ENCODE measurements at places on chromosomes 11 and 22.

DNA sequence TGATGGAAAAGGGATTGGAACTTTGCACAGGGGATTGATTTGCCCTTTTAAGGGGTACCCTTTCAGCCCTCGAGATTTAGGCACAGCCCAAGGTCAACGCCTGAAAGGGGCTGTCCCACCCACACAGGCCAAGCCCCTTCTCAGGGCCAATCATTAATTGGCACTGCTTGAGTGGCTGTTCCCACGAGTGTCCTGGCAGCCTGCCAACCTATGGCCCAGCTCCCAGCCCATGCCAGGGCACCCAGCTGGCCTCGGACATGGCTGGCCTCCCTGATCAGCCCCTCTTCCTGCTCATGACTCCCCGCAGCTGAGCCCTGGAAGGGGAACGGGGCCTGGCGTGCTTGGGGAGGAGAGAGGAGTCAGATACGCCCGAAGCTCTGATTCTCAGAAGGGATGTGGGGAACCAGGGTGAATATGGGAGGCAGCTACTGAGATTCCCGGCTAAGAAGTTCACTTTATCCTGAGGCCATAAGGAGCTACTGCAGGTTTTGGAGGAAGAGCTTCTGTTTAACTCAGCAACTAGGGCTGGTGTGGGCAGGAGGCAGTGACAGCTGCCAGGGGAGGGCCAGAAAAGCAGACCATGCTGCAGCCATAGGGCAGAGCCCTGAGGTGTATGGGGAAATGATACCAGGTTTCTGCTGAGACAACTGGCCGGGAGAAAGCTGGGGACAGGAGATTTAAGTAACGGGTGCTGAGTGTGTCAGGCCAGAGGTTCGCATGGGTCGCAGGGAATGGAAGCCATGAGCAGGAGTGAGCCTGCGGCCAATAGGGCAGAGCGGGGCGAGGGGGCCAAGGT, 30.0 kb downstream of the WNT7B start:
- DNase-seq, result no peak

DNA sequence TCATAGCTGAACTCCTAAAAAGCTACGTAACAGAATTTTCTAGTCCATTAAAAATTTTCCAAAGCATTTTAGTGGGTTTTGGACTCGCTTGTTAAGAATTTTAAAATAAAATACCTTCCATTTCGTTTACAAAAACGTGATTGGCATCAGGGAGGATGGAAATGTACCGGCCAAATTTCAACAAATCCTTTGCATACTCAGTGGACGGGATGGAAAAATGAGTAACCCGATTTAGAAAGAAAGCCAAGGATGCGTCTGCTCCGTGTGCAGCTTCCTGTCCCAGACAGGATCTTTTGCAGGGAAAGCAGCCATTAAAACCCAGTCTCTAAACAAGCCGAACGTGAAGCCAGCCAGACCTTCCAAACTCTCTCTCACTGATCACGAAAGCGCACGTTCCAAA, 15.6 kb downstream of the TMEM184B start:
- no peak for DNase-seq

- DNase-seq, result no peak
These were observed 3.0 kb upstream of the SLC16A8 start for GRCh38 chr22:38086942-38087341.

DNA sequence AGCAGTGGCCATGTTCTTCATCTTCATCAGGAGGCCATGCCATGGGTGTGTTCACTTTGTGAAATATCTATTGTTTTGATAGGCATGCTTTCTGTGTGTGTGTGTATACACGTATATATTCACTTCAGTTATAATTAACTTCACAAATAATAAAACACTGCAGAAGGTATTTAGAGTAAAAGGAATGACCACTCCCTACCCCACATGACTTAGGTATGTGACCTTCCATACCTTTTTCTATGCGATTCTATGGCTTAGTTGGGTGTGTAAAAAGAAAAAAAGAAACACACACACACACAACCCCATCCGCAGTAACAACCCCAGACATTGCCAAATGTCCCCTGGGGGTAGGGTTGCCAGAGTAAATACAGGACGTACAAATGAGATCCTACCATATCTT, 72.0 kb downstream of the CYTH4 start:
- DNase-seq, result no peak

DNA sequence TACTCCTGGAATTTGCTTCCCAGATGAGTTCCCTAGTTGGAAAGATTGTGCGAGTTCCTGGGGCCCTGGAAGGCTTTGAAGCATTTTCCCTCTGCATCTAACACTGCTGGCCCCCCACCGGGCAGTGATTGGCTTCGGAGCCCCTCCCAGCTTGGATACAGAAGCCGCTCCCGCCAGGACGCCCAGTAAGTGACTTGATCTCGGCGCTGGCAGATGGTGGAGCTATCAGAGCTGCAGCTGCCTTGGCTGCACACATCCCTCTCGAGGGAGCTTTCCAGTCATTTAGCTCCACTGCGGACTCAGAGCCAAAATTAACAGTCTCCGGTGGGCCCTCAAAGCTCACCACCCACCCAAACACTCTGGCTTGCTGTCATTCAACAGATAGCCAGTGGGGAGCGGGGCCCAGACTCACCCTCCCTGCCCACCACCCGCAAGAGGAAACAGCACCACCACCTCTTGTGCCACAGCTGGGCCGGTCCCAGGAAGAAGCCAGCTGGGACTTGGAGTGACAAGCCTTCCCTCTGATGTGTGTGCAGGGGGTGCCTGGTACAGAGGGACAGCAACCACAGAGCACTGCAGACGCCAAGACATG, 162.3 kb downstream of the TRIM29 start:
- DNase-seq, result no peak

DNA sequence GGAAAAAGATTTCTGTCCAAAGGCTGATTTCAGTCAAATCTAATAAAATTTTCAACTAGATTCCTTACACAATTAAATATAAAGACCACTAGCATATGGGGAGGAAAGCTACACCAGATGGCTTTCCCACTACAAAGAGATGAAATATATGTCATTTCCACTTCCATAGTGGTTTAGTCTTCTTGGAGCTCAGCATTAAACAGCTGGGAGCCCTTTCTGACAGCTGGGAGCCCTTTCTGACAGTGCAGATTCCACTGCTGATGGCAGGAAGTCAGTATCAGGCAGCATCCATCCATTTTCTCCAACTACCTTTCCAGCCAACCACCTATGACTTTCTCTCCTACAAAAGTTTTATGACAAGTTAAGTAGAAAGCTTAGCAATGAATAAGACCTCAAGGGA, 177.9 kb downstream of the RRAS2 start:
- DNase-seq, result no peak

GRCh38 chr11:109033627-109034338, 368.9 kb downstream of the DDX10 start:
- DNase-seq, result peak; percentile 80

GRCh38 chr11:11780858-11781257, 60.9 kb upstream of the USP47 start:
- no peak for DNase-seq

DNA sequence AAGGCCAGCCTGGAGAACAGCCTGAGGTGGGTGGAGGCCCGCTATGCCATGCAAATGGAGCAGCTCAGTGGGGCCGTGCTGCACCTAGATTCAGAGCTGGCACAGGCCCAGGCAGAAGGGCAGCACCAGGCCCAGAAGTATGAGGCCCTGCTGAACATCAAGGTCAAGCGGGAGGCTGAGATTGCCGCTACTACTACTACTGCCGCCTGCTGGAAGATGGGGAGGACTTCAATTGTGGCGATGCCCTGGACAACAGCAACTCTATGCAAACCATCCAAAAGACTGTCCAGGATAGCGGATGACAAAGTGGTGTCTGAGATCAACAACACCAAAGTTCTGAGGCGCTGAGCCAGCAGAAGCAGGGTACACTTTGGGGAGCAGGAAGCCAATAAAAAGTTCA, 3.1 kb upstream of the TMEM218 start:
- DNase-seq, result no peak

GRCh38 chr11:125333354-125334073, 162.6 kb downstream of the FEZ1 start:
- DNase-seq, result no peak

DNA sequence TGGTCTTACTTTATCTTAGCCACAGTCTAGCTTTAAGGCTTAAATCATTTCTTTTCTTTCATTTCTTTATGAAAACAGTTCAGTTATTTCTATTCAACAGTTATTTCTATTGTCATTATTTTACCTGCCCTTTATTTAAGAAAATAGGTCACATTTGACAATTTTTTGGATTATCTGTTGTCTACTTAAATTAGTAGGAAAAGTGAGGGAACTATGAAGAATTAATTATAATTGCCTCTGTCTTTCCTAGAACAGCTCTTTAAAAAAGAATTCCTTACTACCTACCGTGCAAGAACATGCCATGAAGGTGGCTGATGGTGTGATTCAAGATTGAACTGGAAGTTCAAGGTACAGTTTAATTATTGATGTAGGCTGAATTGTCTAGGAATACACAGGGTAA, at the start of gene OR4C6:
TSS of gene OR4C6 (plus strand) at position 301 of the 400 bp plus-strand sequence. CDS start 2,966 bp downstream, outside the sequence.
- DNase-seq, result no peak

- peak; percentile 78 for DNase-seq
These were observed 25.0 kb upstream of the SLC5A1 start for GRCh38 chr22:32018056-32018455.

DNA sequence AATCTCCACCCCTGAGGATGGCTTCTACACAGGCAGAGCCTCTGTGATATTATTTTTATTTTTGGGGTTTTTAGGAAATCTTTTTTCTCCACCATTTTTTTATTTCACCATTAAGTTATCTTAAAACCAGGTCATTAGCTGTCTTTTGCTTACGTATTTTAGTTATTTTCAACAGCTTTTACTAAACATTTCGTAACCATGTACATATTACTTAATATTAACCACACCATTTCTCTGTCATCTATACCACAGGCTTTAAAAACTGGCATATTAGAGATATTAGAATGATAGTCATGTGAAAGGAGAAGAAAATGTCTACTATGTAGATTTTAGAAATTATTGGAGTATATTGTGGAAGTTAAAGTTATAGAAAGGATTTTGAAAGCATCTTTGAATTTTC, 37.4 kb downstream of the YAP1 start:
- DNase-seq, result no peak

Data from epithelial cell of prostate (primary cell).